ENCODE measurements at places on chromosomes 12 and 14.

DNA sequence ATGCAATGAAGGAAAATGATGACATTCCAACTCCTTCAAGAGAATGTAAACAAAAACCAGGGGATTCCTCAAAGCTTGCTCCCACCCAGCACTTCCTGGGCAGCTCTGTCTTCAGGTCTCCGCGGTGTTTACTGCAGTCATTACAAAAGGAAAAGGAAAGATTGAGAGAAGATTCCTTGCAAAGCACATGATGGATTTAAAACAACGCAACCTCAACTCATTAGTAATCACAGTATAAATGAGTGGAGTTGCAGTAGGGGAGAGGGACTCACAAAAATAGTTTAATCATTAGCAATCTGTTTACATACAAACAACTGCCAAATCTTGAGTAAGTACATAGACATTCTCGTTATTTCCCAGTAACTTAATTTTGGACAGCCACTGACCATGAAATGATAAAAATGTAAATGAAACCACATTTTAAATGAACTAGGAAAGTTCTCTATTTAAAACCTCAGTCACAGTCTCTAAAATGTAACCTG, 49.7 kb upstream of the OVCH1 start:
- peak overlapping the region; percentile 4 for H3K27ac ChIP-seq
- H3K27me3 ChIP-seq = no peaks in the 10 kb centered on the region
- H3K4me1 ChIP-seq = peaks cover 19% of the 10 kb centered on the region
- no peaks in the 10 kb centered on the region for H3K36me3 ChIP-seq
- DNase-seq = peak; percentile 78
- H3K4me3 ChIP-seq = peak overlapping the region; percentile 13

DNA sequence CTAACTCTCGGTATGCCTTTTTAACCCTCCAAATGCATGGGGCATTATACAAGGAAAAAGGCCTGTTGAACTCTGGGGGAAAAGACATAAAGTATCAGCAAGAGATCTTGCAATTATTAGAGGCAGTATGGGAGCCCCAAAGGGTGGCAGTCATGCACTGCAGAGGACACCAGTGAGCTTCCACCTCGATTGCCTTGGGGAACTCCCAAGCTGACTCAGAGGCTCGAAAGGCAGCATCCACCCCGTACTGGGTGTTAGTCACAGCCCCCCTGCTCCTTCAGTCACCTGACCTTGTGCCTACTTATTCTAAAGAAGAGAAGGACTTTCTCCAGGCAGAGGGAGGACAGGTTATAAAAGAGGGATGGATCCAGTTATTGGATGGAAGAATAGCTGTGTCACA, 781.4 kb upstream of the TMEM132C start:
- peak overlapping the region; percentile 79 for H3K27ac ChIP-seq
- H3K27me3 ChIP-seq = no peaks in the 10 kb centered on the region
- H3K36me3 ChIP-seq = no peaks in the 10 kb centered on the region
- H3K4me1 ChIP-seq = peaks cover 32% of the 10 kb centered on the region
- DNase-seq = peak; percentile 98

DNA sequence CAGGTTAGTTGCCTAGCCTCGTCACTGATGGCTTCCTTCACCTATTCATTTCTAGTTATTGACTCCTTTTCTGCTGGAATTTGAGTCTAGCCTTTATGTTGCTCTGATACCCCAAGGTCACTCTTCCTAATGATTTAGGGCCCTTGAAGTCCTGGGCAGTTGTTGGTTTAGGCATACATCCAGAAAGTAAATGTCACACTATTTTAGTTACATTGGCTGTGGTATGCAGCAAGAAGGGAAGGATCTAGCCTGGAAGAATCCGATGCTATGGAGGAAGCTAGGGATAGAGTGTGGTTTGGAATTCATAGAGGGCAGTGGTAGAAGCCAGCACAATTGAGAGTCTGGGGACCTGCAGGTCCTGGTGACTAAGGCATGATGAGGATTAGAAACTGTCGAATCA, 38.0 kb downstream of the RGS6 start:
- H3K36me3 ChIP-seq = no peaks in the 10 kb centered on the region
- no peaks in the 10 kb centered on the region for H3K4me1 ChIP-seq
- no peak overlapping the region for H3K4me3 ChIP-seq
- H3K27me3 ChIP-seq = peaks cover 37% of the 10 kb centered on the region
- no peak for DNase-seq

GRCh38 chr12:93186131-93186530, 191.6 kb upstream of the NUDT4 start:
- DNase-seq = no peak
- no peak overlapping the region for H3K27ac ChIP-seq
- H3K4me1 ChIP-seq = no peaks in the 10 kb centered on the region
- no peaks in the 10 kb centered on the region for H3K36me3 ChIP-seq
- no peaks in the 10 kb centered on the region for H3K27me3 ChIP-seq

DNA sequence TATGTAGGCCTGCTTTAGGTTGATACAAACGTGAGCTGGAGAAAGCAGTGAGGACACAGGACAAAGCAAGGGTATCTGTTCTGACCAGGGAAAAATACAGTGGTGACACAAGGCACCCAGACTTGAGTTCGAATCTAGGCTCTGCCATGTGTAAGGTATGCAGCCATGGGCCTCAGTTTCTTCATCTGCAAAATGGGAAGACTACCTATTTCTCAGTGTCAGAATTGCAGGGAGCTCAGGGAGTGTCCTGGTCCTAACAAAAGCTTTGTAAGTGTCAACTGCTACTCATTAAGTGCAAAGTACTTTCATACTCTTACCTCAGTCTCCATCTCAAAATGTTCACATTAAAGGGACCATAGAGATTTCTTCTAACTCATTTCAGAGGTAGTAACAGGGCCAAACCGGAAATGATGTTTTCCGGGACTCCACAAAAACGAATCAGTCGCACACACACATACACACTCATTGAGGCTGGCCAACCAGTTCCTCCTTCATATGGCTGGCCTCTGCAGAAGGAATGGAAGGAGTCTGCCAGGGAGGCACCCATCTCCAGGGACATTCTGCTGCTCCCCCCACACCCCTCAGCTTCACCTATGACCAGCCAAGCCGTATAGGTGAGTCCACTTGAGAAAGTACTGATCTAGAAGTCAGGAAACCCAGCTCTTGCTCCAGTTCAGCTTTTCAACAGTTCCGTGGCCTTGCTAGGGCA, 7.8 kb downstream of the CTDSP2 start:
- no peak overlapping the region for H3K27ac ChIP-seq
- no peaks in the 10 kb centered on the region for H3K27me3 ChIP-seq
- no peaks in the 10 kb centered on the region for H3K36me3 ChIP-seq
- H3K4me1 ChIP-seq = peaks cover 17% of the 10 kb centered on the region
- DNase-seq = no peak

DNA sequence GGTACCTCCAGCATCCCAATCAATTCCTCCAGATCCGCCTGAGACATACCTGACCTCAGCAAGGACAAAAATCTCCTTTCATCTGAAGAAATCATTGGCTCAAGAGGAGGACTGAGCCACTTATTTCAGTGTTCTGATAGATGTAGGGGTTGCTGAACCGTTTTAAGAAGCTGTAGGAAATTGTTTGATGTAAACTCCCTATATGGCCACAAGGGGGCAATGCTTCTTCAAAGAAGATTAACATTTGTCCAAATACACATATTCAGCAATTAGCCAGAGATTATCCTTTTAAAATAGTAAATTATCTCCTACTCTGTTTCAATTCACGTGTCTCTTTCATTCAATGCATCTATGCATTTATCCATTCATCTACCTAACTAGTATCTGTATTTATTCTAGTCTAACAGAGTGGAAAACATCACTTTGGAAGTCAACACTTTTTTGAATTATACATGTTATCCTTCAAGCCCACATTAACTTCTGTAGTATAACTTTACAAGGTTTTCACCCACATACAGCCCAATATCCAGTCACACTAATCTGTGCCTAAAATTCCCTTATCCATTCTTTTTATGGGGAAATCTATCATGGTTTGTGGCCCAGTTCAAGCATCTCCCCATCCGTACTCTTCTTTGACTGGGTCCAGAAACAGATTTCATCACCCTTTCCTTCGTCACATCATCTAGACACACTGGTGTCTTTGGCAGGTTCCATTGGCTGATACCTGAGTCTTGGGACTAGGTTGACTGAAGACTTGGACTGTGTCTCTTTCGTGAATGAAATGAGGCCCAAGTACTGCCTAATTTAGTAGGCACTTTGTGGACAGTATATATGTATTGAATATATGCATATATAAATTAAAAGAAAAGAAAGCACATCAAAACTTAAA, 411.0 kb upstream of the OR4E1 start:
- H3K27me3 ChIP-seq = peaks cover 26% of the 10 kb centered on the region
- peaks cover 13% of the 10 kb centered on the region for H3K4me1 ChIP-seq
- H3K4me3 ChIP-seq = no peak overlapping the region
- DNase-seq = peak; percentile 81
- no peak overlapping the region for H3K27ac ChIP-seq

GRCh38 chr12:75260316-75260715, 50.7 kb upstream of the KCNC2 start:
- H3K4me3 ChIP-seq = no peak overlapping the region
- DNase-seq = peak; percentile 55
- no peaks in the 10 kb centered on the region for H3K36me3 ChIP-seq
- H3K27ac ChIP-seq = no peak overlapping the region
